ENCODE measurements at places on chromosomes 7 and 10.

- DNase-seq = no peak
Observed at GRCh38 chr7:95394370-95394769, 1.8 kb downstream of the PON3 start.

- DNase-seq = no peak
Observed at GRCh38 chr7:42161719-42162118, 75.3 kb downstream of the GLI3 start.

- no peak for DNase-seq
Observed at GRCh38 chr10:51273574-51273973, 199.3 kb downstream of the PRKG1 start.

- DNase-seq = no peak
Observed at GRCh38 chr7:153887749-153888569, 164.2 kb upstream of the DPP6 start.

DNA sequence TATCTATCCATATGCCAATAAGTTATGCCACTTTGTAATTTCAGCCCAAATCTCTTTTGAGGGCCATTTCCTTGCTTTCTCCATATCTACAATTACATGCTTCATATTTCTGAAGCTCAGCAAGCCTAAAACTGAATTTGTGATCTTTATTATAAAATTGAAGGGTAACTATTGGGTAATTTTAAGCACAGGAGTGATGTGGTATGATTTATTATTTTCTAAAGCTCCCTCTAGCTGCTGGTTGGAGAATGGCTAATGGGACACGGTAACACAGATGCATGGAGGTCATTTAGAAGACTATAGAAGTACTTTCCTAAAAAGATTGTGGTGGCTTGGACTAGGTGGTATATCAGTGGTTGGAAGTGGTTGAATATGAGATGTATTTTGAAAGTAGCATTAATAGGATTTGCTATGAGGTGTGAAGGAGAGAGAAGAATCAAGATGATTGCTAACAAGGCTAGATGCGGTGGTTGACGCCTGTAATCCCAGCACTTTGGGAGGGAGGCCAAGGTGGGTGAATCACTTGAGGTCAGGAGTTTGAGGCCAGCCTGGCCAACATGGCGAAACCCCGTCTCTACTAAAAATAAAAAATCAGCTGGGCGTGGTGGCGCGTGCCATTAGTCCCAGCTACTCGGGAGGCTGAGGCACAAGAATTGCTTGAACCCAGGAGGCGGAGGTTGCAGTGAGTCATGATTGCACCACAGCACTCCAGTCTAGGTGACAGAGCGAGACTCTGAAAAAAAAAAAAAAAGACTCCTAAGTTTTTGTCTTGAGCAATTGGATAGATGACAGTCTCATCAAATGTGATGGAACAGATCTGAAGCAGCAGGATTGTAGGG is 13.9 kb downstream of the KLHDC10 start:
- no peak for DNase-seq

DNA sequence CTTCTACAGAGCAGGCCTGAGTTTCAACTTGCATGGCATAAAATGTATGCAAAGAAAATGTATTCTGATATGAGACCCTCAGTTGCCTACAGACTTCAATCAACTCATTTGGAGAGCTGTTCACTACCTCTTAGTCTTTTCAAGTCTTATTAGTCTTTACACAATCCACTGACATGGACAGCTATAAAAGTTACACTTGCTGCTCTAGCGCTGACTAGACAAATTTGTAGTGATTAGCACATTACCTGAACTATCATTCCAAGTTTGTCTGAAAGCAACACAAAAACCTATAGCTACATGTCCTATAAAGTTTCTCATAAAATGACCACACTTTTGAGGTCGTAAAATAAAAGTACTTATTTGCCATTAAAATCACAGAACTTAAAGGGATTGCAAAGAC is 83.9 kb downstream of the PARD3 start:
- no peak for DNase-seq

- DNase-seq = no peak
Observed at GRCh38 chr7:150939466-150939865, 38.7 kb downstream of the KCNH2 start.

DNA sequence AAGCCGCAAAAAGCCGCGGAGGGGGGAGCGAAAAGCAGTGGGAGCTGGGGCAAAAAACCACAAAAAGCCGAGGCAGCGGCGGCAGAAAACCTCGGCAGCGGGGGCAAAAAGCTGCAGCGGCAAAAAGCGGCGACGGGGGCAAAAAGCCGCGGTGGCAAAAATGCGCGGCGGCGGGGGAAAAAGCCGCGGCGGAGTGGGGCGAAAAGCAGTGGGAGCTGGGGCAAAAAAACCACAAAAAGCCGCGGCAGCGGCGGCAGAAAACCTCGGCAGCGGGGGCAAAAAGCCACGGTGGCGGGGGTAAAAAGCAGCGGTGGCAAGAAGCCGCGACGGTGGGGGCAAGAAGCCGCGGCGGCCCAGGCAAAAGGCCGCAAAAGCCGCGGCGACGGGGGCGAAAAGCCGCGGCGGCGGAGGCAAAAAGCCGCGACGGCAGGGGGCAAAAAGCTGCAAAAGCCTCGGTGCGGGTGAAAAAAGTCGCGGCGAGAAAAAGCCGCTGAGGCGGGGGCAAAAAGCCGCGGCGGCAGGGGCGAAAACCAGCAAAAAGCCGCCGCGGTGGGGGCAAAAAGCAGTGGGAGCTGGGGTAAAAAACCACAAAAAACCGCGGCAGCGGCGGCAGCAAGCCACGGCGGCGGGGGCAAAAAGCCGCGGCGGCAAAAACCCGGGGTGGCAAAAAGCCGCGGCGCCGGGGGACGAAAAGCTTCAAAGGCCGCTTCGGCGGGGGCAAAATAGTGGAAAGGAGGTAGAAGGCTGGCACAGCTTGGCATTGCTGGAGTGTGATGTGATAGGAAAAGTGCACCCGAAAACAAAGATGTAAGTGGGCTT is 135.9 kb downstream of the ZNF92 start:
- no peak for DNase-seq

DNA sequence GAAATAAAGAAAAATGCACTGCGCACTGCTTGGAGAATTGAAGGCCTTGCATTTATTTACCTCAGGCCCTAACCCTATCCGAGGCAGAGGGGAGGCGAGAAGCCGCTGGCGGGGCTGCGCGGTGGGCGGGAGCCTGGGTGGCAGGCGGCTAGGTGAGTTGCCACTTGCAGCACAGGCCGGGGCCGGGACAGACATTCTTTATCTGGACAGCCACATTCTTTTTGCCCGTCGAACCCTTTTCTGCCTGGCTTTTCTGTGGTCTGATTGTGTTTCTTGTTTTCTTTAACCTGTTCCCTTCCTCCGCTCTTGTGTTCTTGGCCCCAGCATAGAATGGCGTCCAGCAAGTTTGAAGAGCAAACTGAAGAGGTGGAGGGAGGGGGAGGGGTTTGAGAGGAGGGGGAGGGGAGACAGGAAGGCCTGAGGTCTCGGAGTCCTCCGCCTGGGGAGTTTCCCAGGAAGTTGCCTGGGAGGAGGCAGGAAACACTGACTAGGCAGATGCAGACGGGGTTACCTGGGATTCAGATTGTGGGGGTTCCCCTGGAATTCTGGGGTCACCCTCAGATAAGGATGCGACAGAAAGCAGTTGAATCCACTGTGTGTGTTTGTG is 5.1 kb downstream of the SHH start:
- no peak for DNase-seq

DNA sequence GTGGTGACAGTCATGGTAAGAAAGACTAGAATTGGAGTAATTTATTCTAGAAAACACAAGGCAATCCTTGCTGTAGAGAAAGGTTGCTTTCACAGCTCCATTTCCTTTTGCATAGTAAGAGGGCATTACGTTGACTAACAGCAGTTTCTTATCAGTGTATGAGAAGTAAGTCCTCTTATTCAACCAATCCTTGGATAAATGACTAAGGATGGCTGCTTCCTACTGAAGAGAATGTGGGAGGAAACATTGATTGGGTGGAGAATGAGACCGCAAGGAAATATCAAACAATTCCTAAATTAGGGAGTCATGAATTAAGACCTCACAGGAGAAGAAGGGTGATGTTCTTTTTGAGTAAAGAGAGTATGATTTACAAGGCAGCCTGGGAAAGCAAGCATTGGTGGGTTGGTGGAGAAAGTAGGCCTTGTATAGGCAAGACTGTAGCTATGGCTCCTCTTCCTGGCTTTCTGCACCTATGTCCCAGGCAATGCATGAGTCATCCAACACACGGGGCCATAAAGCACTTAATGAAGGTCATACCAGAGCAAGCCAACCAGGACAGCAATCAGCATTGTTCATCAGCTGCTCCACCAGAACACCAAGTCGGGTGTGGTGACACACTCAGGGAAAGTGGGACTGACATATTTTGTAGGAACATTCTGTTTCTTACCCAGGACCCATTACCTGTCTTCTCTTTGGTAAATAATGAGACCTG is 5.6 kb downstream of the MGAM start:
- no peak for DNase-seq

- DNase-seq = no peak
Observed at GRCh38 chr7:78254726-78255055, 456.1 kb downstream of the PHTF2 start.

DNA sequence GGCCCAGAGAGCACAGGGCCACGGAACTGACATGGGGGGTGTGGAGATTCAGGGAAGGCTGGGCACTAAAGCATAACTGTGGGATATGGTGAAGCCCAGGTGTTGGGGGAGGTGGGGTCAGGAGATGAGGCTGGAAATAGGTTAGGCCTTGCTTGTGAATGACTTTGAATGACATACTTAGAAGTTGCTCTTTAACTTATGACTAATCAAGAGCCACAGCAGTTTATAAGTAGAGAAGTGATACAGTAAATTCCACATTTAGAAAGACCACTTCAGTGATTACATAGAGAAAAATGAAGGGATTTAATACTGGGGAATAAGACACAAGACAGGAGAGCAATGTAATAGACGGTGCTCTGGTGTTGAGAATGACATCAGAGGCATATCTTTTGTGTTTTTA is 120.8 kb upstream of the SEC61G start:
- DNase-seq = no peak

- no peak for DNase-seq
Observed at GRCh38 chr10:91295346-91295745, 74.9 kb downstream of the PCGF5 start.

DNA sequence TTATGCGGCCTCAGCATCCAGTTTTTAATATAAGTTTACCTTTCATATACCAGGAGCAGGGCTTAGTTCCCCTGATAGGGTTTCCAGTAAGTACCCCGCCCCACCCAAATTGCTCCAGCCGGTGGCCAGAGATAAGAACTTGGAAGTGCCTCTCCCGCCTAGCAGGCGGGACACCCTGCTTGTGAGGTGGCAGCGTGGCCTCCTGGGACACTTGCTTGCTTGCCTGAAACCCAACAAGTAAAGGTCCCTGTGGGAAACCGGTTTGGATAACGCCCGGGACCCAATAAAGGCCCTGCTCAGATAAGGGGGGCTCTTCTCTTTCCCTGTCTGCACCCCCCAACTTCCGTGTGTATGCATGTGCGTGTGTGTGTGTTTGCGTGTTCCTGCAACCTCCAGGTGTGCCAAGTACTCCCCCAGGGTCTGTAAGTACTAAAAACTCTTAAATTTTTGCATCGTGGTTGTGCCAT is 154.3 kb downstream of the ARHGAP21 start:
- DNase-seq = no peak

GRCh38 chr7:157408258-157409101 is 71.7 kb downstream of the DNAJB6 start:
- no peak for DNase-seq

DNA sequence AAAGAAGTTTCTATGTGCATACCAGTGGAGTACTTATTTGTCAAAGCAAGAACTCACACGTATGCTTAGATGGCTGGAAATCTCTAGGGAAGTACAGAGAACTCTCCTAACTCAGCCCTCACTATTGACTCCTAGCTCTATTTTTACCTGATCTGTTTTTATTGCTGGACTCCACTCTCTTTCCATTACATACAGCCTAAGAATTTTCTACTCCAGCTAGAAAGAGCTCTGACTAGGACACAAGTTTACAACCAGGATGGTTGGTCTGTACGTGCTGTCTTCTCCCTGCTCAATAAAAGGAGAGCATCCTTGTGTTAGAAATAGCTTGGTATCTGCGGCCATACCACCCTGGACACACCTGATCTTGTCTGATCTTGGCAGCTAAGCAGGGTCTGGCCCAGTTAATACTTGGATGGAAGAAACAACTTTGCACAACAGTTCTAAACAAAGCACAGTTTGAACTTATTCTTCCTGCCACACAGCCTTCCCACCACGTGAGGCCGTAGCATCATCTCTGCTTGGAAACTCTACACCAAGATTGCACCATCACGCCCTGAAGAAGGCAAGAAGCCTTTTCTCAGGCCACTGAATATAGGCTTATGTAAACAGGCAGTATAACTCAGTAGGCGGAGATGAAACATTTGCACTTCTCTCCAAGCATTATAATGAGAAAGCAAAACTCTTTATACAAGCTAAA is 50.7 kb downstream of the KCNMA1 start:
- DNase-seq = no peak

DNA sequence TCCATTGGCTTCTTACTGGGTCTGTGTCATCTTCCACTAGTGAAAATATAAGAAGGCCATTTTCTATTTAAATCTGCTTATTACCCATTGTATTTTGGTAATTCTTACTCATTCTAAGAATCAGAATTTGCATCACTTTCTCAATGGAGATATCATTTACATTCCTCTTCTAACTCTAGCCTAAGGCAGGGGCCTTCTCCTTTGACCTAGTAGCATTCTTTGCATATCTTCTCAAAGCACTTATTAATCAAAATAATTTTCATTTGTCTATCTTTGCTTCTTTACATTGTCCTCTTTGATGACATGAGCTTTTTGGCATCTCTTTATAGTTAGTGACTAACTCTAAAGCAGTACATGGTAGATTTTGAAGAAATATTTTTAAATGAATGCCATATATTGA is 400.9 kb upstream of the SEMA3D start:
- DNase-seq = no peak

DNA sequence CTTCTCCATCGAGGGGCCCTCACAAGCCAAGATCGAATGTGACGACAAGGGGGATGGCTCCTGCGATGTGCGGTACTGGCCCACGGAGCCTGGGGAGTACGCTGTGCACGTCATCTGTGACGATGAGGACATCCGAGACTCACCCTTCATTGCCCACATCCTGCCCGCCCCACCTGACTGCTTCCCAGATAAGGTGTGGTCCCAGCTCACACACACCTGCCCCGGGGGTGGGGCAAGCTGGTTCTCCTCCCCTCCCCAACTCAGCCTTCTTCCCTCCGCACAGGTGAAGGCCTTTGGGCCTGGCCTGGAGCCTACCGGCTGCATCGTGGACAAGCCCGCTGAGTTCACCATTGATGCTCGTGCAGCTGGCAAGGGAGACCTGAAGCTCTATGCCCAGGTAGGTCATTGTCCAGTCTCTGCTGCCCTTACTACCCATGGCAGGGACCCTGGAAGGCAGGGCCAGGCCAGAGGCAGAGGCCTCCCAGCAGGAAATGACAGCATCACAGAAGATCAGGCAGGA is 11.0 kb downstream of the FLNC start:
- no peak for DNase-seq

- DNase-seq = peak; percentile 13
Observed at GRCh38 chr10:131874991-131875451, 25.8 kb upstream of the PPP2R2D start.

DNA sequence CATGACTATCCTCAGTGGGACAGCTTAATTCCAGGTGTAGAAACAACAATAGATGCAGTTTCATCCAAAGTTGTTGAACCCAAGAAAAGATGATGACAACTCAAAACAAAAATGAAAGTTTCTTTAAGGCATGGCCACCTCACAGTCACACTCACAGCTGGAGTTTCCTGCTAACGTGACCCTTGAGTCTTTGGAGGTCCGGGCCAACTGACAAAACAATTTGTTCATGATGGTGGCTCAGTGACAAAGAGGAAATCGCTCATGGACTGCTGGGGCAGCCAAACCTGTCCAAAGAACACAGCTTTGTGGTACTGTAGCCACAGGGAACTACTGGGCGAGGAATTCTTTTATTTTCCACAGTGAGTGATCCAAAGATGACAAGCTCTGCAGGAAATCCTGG is 96.0 kb upstream of the JCAD start:
- no peak for DNase-seq

GRCh38 chr10:103449208-103450144 is 2.7 kb downstream of the CALHM2 start:
- no peak for DNase-seq

Data from NCI-H1048 (cell line).